M059J (cell line): ENCODE measurements at places on chromosomes 7 and 10.

DNA sequence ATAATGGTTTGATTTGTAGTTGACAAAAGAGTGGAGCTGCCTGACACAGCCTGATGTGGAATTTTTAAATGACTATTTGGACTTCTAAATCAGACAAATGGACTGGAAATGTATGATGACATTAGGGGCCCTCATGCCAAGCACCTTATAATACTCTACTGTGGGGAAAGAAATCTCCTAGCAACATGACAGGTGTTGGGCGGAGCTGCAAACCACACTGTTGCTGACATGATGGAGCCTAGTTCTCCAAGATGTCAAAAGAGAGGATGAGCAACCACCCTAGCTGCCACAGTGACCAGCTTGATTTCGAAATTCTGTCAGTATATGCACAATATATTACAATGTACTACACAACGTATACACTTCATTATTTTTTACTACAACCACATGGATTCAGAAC is 65.8 kb downstream of the RHOBTB1 start:
- DNase-seq, result no peak

GRCh38 chr7:157845203-157845835 is 508.5 kb downstream of the DNAJB6 start:
- DNase-seq, result peak; percentile 26

DNA sequence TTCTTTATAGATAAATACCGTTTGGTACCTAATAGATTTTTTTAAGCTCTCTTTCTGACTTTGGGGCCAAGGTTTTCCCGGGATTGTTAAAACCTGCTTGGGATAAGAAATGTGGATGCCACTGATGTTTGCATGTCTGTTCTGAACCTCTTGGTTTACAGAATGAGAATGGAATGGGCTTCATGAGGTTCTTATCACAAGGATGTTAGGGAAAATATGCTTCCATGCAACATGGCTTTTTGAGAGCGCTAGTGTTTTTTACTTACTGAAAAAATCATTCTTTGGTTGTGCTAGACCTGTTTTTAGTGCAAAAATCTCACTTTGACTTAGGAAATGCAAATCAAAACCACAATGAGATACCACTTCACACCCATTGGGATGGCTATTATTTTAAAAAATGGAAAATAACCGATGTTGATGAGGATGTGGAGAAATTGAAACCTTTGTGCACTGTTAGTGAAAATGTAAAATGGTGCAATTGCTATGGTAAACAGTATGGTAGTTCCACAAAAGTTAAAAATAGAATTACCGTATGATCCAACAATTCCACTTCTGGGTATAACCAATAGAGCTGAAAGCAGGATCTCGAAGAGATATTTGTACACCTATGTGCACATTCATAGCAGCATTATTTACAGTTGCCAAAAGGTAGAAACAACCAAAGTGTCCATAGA is 38.9 kb downstream of the TSPAN14 start:
- DNase-seq, result no peak

DNA sequence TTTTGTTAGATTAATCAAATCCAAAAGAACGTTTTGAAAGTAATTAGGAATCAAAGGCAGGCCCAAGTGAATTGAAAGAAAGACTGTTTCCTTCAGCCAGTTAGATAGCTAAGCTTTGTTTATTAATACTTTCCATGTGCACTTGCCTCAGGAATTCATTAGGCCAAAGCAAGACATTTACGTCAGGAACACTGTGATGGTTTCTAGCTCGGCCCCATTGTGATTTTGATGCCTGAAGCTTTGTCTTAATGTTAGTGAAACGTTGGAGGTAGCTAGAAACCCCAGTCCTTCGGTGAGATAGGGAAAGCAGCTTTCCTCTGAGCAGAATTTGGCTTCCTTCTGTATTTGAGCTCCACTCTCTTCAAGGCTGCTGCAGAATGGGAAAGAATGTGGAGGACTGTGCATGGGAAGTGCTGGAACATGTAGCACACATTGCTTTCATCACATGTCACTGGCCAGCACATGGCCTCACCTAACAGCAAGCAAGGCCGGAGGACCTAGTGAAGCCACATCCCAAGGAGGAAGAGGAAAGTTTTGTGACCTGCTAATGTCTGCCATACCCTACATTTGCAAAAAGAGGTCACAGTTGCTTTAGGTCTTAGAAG is 64.1 kb downstream of the PCGF5 start:
- DNase-seq, result no peak

- DNase-seq, result no peak
Measured at GRCh38 chr10:75588031-75588430, 156.6 kb downstream of the LRMDA start.

DNA sequence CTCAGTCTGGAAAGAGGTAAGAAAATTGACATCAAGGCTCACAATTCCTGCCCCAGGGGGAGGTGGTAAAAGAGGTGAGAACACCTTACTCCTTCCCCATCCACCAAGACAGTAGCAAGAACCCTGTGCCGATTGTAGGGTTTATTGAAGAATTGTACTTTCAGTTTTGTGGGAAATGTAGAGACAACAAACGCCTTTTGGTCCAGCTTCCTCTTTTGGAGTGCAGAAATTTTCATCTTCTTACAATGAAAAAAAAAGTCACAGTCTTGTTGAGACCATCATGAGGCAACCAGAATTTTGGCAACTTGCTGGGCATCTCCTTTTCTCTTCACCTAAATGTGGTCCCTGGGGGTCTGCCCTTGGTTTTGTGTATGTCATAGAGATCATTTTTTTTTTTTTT is 217.7 kb downstream of the TMEM178B start:
- DNase-seq, result no peak

DNA sequence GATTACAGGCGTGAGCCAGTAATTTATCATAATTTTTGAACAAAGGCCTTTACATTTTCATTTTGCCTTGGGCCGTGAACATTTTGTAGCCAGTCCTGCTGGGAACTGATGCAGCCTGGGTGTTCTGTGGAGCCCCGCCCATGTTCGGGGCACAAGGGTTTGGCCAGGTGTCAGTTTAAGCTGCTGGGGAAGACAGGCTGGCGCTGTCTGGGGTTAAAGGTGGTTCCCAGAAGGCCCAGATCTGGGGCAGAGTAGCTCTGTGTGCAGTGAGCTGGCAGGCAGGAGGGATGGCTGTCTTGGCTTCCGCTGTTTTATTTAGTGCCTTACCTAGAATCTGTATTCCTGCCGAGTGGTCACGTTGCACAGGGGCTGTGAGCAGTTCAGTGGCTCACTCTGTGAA is 50.2 kb downstream of the DOCK1 start:
- no peak for DNase-seq

- DNase-seq, result no peak
Measured at GRCh38 chr10:85606401-85606800, 760.2 kb downstream of the GRID1 start.

DNA sequence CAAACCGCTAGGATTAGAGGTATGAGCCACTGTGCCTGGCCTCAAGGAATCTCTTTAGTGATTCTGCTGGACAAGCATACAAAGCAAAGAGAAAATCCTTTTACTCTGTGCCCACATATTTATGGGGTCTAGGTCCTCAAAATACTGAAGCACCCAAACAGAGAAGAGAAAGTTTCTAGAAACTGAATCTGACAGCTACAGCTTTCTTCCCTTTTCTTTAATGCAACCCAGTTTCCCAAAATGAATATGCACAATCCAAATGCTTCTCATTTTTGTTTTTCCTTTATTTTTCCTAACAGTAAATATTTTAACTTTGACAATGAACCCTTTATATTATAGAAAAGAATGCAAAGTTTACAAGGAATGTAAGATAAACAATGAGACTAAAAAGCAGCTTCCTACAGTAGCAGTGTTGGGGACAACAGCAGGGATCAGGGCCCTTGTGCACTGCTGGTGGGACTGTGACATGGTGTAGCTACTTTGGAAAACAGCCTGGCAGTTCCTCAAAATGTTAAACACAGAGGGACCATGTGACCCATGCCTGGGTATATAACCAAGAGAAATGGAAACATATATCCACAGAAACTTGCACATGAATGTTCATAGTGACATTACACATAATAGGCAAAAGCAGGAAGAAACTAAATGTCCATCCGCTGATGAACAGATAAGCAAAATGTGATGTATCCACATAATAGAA is 325.2 kb downstream of the PRPF18 start:
- no peak for DNase-seq

DNA sequence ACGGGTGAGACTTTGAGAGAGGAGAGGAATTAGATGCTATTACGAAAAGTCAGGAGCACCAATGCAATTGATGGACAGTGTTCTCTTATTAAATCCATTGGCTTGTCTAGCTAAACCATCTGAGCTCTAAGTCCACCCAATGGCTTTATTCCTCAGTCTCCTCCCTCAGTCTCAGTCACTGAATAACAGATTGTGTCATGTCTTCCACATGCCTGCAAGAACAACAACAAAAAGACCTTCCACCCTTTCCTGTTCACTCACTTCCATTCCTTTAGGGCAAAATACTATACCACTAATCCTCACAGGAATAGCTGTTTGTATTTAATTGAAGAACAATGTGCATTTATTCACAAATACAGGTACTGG is 154.8 kb upstream of the LAMB4 start:
- no peak for DNase-seq

DNA sequence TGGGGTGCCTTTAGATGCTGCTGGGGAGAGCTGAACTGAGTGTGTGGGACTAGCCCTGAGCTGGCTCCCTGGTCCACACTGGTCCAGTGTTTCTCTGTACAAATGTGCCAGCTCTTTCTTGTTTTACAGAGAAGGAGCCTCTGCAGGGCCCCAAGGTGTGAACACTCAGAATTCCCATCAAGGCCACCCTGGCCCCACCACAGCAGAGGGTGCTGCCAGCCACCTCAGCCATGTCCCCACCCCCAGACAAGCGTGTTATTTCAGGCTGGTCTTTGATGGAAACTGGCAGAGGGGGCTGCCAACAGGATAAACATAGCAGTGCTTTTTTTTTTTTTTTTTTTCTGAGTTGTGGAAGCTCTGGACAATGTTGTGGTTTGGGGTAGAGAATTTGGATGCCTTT is 68.5 kb upstream of the LRRC18 start:
- DNase-seq, result no peak

GRCh38 chr7:80790877-80791276 is 128.0 kb downstream of the SEMA3C start:
- DNase-seq, result no peak

DNA sequence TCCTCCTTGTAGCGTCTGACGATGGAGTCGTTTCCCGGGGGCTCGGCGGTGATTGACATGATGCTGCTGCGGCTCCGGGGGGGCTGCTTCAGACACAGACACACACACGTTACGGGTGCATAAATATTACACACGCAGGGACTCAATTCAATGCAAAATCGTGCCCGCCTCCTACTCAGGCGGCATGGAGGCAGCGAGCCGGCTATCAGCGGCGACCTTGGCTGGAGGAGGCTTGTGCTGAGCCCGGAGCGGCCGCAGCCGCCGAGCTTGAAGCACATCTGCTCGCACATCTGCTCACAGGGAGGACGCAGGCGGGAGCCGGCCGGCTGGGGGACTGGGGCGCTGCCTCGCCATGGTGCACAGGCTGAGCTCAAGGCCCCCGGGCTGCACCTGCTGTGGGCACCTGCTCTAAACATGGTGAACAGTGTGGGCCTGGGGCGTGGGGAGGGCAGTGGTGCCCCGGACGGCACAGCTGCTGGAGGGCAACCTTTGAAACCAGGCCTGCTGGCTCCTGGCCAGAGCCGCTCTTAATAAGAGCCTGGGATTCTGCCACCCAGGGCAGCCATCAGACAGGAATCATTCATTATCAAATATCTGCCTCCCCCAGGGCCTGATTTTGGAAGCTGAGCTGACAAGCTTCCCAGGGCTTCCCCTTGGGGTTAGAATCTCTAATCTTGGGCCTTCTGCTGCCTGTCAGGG is 84.7 kb upstream of the GNA12 start:
- DNase-seq, result no peak

DNA sequence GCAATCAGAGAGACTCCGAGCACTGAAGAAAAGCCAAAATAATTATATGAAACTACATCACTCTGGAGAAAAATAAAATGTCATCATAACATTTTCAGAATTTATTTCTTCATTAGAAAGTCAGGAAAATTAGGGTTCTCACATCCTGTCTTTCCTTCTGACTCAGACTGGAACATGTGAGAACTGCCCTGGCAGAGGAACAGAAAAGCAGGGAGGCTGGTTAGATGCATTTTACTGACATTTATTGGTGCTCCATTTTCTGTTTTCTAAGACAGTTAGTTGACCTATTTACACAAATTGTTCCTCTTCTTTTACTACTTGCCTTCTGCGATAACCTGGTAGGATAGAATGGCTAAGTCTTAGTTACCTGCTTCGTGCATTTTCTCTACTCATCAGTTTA is 58.6 kb upstream of the ANK3 start:
- DNase-seq, result no peak

DNA sequence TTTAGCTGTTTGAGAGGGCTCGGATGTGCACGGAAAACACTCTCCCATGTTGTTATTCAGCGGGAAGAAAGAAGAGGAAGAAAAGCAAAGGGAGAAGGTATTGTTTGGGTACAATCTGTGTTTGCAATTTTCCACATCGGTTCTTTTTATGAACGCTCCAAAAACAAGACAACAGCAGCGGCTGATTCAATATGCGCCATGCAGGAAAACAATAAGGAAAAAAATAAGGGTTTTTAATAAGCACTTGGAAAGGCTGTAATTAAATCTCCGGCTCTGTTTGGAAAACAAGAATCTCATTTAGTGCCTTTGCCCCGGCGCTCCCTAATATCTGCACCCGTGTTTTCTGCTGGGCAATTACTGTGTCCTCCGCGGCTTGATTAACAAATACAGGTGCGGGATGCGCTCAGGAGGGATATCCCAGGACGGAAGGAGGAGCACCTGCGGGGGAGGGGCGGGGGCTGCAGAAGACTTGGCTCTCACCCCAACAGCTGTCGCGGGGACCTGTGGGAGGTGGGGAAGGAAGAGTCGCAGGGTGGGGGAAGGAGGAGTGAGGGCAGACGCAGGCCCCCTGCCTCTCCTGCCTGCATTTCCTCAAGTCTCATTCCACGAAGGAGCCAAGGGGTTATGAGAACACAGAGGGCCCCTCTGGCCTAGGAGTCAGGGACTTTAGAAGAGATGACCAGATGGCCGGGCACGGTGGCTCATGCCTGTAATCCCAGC is 181.5 kb upstream of the PODXL start:
- DNase-seq, result no peak

- no peak for DNase-seq
Measured at GRCh38 chr10:73581918-73582317, 9.2 kb downstream of the USP54 start.

DNA sequence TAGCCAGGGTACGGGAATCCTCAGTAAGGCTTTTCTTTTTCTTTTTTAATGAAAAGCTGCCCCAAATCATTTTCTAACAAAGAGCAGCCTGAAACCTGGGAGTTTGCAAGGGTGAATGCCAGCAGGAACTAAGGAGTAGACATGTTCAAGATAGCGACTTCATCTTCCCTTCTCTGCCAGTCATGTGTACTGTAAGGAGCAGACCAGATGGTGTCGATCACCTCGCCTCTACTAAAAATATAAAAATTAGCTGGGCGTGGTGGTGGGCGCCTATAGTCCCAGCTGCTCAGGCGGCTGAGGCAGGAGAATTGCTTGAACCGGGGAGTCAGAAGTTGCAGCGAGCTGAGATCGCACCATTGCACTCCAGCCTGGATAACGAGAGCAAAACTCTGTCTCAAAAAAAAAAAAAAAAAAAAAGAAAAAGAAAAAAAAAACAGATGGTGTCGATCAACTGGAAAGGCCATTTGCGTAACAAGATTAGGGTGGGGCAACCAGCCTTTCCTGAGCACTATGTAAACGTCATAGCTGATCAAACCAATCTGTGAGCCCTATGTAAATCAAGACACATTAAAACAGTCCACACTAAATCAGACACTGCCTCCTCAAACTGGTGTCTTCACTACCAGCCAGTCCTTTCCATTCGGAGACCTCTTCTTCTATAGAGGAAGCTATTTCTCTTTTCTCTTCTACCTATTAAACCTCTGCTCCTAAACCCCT is 33.8 kb downstream of the NOLC1 start:
- DNase-seq, result no peak

GRCh38 chr7:90453259-90453891 is 16.1 kb upstream of the PTTG1IP2 start:
- DNase-seq, result no peak
